ENCODE measurements at places on chromosomes 5 and 9. TPM values are rescaled to one million over a fixed set of nuclear protein-coding genes. Genes with fewer than 3 reads are reported as not detected.

DNA sequence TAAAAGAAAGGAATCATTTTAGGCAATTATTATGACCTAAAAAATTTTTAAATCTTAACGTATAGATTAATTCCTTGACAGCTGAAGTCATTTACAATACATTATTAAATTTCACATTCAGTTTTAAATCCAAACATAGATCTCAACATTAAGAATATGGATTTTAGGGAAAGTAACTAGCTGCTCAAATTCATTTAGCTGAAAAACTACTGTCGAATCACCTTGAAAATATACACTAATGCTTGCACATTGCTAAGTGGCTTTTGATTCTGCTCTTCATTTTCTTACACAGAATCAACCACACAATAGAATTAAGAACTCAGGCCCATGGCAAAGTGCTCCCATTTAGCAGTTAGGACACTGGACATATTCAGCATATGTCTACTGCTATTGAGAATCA lies 454.2 kb downstream of the RAB3C start:
- no peak for DNase-seq

DNA sequence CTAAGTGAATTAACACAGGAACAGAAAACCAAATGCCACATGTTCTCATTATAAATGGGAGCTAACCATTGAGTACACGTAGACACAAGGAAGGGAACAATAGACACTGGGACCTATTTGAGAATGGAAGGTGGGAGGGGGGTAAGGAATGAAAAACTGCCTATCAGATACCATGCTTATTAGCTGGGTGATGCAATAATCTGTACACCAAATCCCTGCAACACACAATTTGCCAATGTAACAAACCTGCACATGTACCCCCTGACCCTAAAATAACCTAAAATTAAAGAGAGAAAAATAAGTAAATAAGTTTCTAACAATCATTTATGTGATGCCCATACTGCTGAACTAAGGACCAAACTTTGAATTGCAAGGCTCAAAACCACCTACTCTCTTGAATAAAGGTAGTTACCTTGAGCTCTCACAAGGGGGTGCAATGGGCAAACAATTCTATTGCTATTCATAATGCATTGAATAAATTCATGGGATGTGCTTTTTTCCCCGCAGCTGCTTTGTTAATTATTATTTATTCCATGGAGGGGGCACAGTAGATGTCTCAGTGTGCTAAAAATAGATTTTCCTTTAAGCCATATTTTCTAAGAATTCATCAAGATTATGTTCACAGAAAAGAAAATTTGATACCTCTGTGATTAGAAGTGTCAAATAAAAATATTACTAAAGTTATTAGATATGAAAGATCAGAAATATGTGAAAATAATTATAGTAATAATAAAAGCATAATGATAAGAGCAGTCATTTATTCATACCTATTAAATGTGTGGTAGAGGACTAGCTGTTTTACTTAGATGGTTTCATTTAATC lies 76.2 kb upstream of the PTPN3 start:
- DNase-seq = peak; percentile 74

GRCh38 chr9:91790917-91791316 lies 159.1 kb downstream of the ROR2 start:
- no peak for DNase-seq

- no peak for DNase-seq
Measured at GRCh38 chr5:56060276-56061110, 65.7 kb upstream of the IL6ST start.

- no peak for DNase-seq
Measured at GRCh38 chr5:63960646-63961045, 1.6 kb downstream of the HTR1A start.

DNA sequence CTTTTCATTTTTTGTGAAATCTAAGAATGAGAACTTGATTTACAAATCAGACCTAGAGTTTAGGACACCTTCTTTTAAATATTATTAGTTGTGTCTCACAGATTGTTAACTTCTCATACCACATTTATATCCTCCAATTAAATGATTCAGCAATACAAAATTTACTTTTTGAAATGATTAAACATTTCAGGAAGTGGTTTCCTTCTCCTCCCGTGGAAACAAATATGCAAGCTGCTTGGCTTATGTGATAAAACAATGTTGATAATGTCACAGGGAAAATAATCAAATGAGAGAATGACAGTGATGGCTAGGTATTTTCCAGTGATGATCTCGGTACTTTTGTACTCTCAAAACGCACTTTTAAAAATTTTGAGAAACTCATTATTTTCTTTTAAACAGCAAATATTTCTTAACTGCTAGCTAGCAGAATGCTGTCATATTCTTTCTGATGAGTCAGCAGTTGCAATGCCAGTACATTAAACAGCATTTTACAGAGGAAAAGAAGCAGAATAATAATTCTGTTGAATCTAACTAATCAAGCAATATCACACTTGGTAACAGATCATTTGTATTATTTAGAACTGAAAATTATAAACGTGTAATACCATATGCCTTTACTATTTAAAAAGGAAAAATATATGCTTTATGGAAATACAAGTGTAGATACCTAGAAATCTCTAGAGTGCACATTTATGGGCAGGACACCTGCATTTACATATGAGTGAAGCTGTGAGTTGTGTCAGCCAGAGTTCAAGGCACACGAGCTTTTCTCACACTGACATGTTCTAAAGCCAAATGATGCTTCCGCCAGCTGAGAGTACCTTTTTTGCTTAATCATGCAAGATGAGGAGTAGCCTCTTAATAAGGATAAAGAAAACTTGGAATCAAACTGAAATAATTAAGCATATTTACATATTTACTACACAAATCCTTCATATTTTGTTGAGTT lies 53.6 kb upstream of the CDH18 start:
- DNase-seq = no peak

DNA sequence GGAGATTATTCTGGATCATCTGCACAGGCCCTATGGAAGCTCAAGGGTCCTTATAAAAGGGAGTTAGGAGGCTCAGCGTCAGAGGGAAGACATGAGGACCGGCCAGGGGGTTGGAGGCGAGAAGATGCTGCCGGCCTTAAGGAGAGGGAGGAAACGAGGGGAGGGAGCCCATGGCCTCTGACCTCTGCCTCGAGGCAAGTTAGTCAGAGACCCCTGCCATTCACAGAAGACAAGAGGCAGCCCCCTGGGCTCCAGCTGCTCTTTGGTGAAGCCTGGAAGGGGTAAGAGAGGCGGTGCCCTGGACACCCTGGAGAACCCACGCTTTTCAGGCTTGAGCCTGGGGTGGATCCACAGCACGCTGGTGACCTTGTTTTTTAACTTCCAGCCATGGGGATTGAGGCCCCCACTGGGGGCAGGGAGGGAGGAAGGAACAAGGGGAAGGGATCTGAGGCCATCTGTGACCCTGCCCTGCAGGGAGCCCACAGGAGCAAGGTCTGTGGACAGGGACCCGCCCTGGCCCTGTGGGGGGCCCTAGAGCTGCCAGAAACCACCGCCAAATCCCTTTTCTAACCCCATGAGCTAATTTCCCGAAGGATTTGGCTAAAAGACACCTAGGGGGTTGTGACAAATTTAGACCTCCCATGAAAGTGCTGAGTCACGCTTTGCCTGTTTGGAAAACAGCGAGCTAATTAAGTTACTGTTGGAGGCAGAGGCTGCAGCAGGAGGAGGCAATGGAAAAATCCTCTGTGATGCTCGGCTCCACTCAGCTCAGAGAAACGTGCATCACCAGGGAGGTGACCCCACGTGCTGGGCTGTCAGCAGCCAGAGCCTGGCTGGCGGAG lies 49.7 kb downstream of the OLFM1 start:
- peak; percentile 91 for DNase-seq

- DNase-seq = peak; percentile 49
Measured at GRCh38 chr5:64958757-64959391, 190.1 kb downstream of the CWC27 start.

OTULINL gene
- 0.59 TPM for total RNA-seq

KIF4B gene
- total RNA-seq = 0.79 TPM

NRARP gene
- 7.4 TPM for total RNA-seq

- DNase-seq = no peak
Measured at GRCh38 chr9:131692612-131693562, 47.0 kb downstream of the RAPGEF1 start.

GRCh38 chr5:6260846-6261245 lies 117.5 kb downstream of the MED10 start:
- DNase-seq = no peak

- DNase-seq = peak; percentile 74
Measured at GRCh38 chr9:132768932-132769905, 99.0 kb downstream of the GTF3C4 start.

- DNase-seq = no peak
Measured at GRCh38 chr5:79640571-79641055, 28.4 kb downstream of the TENT2 start.

DNA sequence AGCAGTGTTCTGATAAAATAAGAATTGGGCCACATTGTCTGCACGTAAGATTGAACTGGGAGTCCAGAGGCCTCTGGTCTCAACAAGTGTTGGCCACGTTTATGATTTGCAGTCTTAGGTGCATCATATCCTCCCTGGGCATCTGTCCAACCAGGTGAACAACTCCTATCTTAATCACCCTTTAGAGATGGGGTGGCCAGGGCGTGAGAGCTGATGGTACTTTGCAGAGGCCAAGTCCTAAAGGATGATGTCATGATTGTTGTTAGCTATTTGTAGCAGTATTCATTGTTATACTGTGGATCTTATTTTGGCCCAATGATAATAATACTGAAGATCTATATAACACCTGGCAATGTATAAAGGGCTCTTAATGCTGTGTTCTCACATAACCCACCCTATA lies 73.2 kb upstream of the RARS1 start:
- no peak for DNase-seq

FTMT gene
- total RNA-seq = not detected

DNA sequence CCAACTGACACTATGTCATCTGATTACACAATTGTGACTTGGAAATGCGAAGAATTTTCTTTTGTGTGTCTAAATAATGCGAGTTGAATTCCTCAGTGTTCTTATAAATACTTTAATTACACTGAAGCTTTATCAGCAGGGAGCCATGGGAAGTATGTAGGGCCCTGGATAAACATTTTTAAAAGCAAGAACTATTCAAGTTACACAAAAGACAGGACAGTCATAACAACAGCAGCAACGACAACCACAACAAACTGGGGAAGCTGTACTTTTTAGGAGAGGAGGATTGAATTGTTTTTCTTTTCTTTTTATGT lies 250.3 kb upstream of the ZNF608 start:
- DNase-seq = peak; percentile 61

GRCh38 chr9:90778746-90779145 lies 22.9 kb upstream of the SYK start:
- DNase-seq = no peak

PCDHA3 gene
- 3.2 TPM for total RNA-seq

GRCh38 chr9:137141976-137142936 lies 3.3 kb downstream of the GRIN1 start:
- DNase-seq = no peak

BRINP1 gene
- not detected for total RNA-seq

GRCh38 chr5:160324886-160325285 lies 12.5 kb upstream of the CCNJL start:
- DNase-seq = no peak

- peak; percentile 24 for DNase-seq
Measured at GRCh38 chr5:131209506-131210150, 38.9 kb downstream of the LYRM7 start.

IFNA21 gene
- total RNA-seq = not detected

DNA sequence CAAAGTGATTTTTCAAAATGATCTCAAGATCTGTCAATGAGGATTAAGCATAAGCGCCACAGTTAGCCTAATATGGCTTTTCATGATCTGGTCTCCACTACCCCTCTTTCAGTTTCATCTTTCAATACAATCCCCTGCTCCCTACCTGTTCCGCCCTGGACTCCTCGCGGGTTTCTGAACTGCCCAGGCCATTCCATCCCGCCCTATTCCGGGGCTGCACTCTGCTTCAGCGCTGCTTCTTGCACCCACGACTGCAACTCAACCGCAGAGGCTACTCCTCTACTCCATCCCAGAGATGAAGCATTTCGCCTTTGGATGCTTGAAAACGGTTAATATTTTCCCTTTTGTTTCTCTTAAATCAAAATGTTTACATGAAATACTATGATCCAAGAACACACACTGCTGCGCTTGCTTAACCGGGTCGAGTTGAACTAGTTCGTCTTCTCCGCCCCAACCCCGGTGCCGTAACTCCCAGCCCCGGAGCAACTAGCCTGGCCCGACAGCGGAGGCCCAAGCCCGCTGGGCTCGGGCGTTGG lies 716 bp upstream of the OTULIN start:
- peak; percentile 11 for DNase-seq

GRCh38 chr9:38081356-38082108 lies 12.5 kb upstream of the SHB start:
- no peak for DNase-seq

DNA sequence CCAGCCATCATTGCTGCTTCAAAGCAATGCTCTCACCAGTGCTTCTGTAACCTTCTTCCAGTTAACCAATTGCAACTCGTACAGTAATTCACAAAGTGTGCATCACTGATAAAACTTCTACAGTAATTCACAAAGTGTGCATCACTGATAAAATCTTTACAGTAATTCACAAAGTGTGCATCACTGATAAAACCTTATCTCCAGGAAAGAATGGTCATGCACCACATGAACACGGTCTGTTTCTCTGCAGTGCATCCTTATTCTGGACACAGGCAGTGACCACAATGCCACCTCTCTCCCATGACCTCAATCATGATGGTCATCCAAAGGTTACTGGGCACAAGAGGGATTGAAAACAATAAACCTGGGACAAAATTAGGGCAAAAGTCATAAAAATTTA lies 153.6 kb downstream of the TSSK1B start:
- no peak for DNase-seq

GRCh38 chr5:1521671-1522600 lies 1.8 kb downstream of the LPCAT1 start:
- DNase-seq = peak; percentile 75

GRCh38 chr9:98974994-98975712 lies 31.4 kb downstream of the COL15A1 start:
- DNase-seq = peak; percentile 70

- no peak for DNase-seq
Measured at GRCh38 chr5:138601444-138601843, 26.2 kb upstream of the HSPA9 start.

- DNase-seq = no peak
Measured at GRCh38 chr5:175672976-175673648, 15.2 kb downstream of the HRH2 start.

NDUFA8 gene
- total RNA-seq = 105 TPM

DNA sequence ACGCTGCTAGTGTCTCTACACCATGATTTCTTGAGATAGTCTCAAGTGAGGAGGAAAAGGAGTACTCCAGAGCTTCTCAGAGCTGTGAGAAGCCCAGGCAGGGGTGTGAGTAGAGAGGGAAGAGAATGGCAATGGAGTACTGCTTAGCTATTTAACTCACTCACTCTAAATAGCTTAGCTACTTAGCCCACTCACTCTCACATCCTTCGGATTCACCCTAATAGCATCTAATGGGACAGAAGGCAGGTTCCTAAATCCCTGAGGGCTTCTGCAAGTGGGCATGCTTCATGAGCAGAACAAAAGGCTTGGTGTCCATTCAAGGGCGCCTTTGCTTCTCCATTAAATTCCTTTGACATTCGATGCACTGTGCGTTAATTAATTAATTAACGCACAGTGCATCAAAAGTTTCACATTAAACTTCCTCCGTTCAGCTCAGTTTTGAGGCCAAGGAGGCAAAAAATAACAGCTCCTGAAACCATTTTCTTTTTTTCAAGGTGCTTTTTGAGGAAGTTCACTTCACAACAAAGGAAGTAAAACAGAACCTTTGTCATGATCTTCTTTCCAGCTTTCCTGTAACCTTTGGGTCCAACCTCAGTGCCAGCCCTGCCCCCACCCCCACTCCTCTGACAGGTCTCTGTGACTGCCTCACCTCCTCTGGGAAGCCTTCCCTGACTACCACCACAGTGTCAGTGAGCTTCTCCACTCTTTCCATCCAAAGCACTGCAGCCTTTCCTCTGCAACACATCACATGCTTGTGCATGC lies 294.0 kb downstream of the SEC61B start:
- DNase-seq = no peak

- DNase-seq = peak; percentile 15
Measured at GRCh38 chr5:139146809-139147482, 51.2 kb downstream of the SIL1 start.
